ENCODE measurements at places on chromosomes 3 and 15.

GRCh38 chr3:143450632-143451031, 331.1 kb downstream of the CHST2 start:
- no peak for DNase-seq

GRCh38 chr15:53328341-53328740, 431.1 kb downstream of the WDR72 start:
- DNase-seq, result no peak

DNA sequence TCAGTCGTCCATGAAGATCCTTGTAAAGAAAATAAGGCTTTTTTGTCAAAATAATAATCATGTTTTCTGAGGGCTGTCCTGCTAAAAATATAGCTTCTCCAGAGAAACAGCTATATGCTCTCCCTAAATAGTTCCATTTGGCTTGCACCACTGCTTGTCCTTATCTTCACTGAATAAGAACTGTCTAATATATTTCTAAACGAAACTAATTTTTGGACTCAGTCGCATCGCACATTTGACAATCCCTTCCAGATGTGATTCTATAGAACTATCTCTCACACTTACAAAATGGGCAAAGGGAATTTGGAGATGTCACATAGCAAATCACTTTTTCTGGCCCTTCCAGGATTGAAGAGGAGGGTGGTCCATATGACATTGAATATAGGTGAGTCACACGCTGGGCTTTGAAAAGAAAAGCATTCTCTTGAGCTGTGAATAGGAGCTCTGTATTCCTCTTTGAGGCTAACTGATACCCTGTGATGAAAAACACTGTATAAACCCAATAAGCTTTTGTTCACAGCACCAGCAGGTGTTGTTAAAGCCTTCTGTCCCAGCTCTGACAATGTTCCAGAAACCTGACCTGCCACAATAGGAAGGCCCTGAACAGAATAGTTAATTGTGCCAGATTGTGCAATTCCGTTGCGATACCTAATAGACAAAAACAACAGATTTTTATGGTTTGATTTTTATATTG, 1144.2 kb downstream of the ROBO2 start:
- no peak for DNase-seq

- DNase-seq, result no peak
Measured at GRCh38 chr15:41559239-41559782, 299 bp downstream of the TYRO3 start.

- DNase-seq, result no peak
Measured at GRCh38 chr3:14177580-14178246, 688 bp downstream of the XPC start.

- peak; percentile 22 for DNase-seq
Measured at GRCh38 chr3:194573680-194574437, 59.4 kb downstream of the TMEM44 start.

- no peak for DNase-seq
Measured at GRCh38 chr3:189212681-189213080, 40.9 kb downstream of the TPRG1 start.

DNA sequence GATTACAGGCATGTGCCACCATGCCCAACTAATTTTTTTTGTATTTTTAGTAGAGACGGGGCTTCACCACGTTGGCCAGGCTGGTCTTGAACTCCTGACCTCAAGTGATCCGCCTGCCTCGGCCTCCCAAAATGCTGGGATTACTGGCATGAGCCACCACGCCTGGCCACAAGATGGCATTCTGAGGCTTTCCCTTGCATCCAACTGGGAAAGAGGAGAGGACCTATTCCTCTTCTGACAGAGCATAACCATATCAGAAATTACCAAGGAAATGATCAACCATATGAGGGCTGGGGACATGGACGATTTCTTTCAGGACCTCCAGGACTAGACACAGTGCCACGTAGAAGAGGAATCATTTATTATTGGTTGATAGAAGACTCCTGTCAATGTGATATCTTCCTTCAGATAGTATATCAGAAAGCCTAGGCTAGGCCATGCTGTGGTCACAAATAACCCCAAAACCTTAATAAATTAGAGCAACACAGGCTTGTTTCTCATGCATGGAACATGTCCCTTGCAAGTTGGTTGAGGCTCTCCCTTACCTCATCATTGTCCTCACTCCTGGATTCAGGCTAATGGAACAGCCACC, 372.3 kb upstream of the IL12A start:
- DNase-seq, result no peak

GRCh38 chr3:81765400-81765799, 4.0 kb upstream of the GBE1 start:
- no peak for DNase-seq

DNA sequence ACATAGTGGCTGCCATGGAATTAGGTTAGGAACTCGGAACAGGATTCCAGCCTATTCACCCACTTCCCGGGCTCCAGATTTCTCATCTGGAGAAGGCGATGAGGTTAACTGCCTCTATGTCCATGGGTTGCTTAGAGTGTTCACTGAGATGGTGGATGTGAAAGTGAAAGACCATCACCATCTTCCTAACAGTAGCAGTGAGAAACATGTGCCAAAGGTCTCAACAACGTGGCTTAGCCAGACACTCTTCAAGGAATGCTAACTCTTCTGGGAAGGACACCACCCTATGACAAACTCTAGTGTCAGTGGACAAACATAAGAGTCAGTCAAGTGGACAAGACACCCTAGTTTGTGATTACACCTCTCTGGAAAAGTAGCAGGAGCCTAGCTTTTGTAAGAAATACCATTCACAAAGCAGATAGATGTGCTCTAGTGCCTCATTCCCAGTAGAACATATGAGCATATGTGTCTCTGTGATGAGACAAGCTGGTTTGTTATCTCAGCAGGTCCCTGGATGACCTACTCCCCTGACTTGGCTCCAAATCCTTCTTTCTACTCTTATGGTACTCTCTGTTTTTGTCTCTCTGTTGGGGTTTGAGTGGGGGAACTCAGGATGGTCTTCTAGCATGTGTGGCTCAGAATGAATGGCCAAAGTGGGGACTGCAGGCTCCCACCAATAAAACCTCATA, 210.2 kb upstream of the WNT5A start:
- no peak for DNase-seq

- DNase-seq, result no peak
Measured at GRCh38 chr3:65919826-65920225, 118.9 kb downstream of the MAGI1 start.

DNA sequence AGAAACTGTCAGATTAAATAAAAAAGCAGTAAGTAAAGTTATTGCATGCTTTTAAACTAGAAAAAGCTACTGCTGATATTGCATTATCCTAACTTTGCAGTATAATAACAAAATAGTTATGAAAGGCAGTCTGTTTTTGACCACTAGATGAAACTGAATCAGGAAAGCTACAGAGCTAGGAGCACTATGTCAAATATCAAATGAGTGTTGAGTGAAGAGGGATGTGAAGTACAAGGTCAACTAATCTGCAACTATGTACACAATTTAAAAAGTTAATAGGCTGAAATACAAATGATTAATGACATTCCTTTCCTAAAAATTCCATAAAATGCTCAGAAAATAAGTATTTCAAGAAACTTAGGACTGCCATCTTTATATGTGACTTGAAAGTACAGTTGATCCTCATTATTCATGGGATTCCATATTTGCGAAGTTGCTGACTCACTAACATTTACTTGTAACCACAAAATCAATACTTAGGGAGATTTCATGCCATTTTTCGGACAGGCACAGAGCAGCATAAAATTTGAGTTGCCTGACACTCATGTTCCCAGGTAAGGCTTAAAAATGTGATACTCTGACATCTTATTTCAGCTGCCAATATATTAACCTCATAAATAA, 34.5 kb downstream of the SLC4A7 start:
- DNase-seq, result no peak

- no peak for DNase-seq
Measured at GRCh38 chr3:11969986-11970385, 34.2 kb upstream of the SYN2 start.

- DNase-seq, result no peak
Measured at GRCh38 chr15:65778269-65778668, 13.8 kb downstream of the DENND4A start.

DNA sequence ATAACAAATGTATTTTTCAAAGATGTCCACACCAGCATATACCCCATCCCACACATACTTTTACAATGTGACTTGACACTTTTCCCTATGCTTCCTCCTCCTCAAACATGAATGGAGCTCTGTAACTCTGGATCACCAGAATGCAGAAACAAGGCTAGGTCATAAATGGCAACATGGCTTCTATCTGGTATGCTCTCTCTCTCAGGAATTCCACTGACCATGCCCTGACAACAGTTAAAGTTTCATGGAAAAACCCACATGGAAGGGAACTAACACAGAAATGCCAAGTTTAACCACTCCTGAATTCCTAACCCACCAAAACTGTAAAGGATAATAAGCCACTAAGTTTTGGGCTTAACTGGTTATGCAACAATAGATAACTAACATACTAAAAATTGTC, 19.9 kb downstream of the MYO9A start:
- DNase-seq, result no peak

DNA sequence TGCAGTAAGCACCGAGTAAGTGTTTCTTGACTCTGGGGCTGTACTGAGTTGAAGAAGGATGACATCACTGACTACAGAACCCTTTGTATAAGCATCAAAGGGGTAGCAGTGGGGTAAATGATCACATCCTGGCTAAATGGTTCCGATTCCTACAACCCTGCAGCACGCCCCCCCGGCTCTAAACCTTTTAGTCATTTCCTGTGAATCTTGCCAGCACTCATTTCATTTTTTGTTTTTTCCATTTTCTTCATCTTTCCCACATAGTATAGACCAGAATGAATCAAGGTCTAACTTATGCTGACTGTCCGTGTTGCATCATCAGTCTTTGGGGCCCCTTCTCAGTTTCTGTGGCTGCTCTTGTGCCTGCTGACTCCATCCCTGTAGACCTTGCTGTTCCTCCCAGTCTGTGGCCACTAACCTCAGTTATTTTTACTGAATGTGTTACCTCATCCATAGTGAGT, 383.1 kb upstream of the TPRG1 start:
- DNase-seq, result peak; percentile 52

GRCh38 chr15:98528046-98528725, 120.2 kb upstream of the IGF1R start:
- no peak for DNase-seq

DNA sequence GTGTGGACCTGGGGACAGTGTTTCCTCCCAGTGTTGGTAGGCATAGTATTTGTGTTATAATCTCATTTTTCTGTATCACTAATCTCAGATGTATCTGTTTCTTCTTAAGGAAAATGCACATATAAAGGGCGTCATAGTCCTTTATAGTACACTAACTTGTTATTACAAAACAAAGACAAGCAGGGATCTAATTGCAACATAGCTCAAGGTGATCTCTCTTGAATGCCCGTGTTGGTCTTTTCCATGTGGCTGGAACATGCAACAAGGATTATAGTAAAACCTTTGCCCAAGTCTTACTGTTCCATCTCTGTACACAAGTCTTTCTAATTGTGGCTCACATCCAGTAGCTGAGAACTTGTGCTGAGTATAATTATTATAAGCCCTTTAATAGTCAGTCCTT, 3.5 kb upstream of the GPR87 start:
- DNase-seq, result no peak

GRCh38 chr3:176526225-176526624, 671.1 kb downstream of the TBL1XR1 start:
- DNase-seq, result no peak

GRCh38 chr3:135199137-135199536, 404.1 kb downstream of the EPHB1 start:
- no peak for DNase-seq

DNA sequence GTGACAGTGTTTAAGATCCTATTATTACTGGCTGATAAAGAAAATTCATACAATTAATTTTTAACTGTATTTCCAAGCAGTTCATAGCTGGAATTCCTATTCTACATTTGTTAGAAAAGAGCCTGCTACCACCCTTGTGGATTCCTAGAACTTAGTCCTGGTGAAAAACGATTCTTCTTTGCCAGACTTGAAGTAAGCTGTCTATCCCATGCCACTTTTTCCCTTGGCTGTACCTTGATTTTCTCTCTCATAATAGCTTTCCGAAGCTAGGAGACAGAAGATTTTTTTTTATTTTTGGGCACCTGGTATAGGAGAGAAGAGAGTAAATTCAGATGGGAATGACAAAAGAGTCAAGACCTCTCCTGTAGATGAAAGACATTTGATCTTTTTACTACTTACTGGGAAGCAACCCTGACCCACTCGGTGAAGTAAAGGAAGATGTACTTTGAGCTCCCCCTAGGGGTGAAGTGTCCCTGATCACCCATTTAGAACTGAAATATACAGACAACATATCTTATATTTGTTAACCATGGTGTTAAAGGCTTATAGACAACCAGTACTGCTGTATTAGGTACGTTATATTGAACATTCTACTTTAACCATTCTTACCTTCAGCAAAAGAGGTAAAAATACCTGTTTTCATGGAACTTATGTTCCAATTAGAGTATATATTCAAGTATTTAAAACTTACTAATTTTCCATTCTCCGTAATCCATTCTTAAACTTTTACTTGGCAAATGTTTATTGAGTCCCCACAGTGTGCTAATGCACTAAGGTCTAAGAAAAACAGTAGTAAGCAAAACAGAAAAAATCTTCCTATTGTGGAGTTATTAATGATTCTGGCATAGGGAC, 36.2 kb upstream of the C3orf38 start:
- peak; percentile 49 for DNase-seq

DNA sequence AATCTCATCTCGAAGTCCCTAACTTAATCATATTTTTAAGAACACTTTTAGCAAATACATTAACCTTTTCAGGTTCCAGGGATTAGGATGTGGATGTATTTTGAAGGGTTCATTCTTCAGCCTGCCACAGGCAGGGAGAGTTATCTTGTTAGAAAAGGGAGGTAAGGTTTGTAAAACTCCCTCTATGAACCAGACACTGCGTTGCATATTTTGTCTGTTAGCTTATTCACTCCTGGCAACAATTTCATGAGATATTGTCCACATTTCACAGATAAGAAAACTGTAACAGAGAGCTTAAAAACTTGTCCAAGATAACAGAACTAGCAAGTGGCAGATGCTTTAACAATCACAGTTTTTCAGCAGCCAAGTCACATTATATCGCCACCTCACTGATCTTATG, 155.4 kb downstream of the DIPK2A start:
- no peak for DNase-seq

GRCh38 chr3:98699132-98699531, 64.0 kb upstream of the ST3GAL6 start:
- no peak for DNase-seq

- no peak for DNase-seq
Measured at GRCh38 chr3:196238612-196239560, 22.6 kb downstream of the SLC51A start.

DNA sequence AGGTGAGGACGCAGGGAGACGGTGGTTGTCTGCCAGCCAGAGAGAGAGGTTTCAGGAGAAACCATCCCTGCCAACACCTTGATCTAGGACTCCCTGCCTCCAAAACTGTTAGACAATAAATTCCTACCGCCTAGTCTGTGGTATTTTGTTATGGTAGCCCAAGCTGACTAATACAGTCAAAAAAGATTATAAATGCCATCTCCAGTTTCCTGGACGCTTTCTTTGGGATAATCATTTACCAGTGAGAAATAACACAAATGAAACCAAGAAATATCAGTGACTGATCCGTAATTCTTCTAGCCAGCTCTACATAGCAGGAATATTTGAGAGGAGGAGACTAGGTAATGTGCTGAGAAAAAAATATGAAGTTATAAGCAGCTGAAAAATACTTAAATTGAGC, 707.8 kb upstream of the LMCD1 start:
- DNase-seq, result no peak

All from activated CD4-positive, alpha-beta T cell treated with anti-CD3 and anti-CD28 coated beads for 24 hours (primary cell).